Head of caudate nucleus (tissue), 42 donors: ENCODE measurements at places on chromosomes 7 and 10.
A peak's percentile ranks its signal among the peaks of the same experiment; 100 is the strongest.

- no peak for DNase-seq
These were observed 347.8 kb upstream of the NFE2L3 start for GRCh38 chr7:25804154-25804553.

DNA sequence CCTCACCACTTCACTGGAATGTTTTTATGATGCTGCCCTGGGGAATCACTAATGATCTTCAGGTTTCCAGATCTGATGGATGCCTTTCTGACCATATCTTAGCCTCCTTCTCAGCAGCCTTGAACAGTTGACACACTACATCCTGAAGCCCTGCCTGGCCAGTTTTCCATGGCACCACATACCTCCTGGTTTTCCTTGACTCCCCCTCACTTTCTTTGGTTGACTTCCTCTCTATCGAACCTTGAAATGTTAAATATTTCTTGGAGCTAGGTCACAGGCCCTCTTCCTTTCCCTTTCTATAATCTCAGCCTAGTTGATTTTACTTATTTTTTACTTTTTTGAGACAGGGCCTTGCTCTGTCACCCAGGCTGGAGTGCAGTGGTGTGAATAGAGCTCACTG lies 108.8 kb upstream of the CDK1 start:
- DNase-seq, result no peak

GRCh38 chr10:116133634-116134033 lies 139.4 kb downstream of the GFRA1 start:
- no peak for DNase-seq

- DNase-seq, result no peak
These were observed 131.5 kb upstream of the KIF5B start for GRCh38 chr10:32187686-32188085.

DNA sequence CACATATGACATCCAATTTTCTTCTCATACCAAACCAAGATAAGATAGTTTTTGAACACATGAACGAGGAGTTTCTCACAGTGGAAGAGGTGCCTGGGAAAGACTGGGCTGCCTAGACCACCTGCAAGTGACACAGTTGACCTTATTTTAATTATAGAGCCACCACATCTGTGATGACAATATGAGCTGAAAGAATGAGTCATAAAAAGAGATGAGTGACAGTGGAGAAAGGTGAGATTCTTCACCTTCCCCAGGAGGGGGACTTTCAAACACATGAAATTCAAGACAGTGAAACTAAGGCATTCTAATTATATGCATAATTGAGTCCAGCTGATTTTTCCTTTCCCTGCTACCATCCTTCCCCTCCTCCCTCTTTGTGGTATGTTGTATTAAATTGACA lies 475.5 kb downstream of the NXPH1 start:
- DNase-seq, result no peak

DNA sequence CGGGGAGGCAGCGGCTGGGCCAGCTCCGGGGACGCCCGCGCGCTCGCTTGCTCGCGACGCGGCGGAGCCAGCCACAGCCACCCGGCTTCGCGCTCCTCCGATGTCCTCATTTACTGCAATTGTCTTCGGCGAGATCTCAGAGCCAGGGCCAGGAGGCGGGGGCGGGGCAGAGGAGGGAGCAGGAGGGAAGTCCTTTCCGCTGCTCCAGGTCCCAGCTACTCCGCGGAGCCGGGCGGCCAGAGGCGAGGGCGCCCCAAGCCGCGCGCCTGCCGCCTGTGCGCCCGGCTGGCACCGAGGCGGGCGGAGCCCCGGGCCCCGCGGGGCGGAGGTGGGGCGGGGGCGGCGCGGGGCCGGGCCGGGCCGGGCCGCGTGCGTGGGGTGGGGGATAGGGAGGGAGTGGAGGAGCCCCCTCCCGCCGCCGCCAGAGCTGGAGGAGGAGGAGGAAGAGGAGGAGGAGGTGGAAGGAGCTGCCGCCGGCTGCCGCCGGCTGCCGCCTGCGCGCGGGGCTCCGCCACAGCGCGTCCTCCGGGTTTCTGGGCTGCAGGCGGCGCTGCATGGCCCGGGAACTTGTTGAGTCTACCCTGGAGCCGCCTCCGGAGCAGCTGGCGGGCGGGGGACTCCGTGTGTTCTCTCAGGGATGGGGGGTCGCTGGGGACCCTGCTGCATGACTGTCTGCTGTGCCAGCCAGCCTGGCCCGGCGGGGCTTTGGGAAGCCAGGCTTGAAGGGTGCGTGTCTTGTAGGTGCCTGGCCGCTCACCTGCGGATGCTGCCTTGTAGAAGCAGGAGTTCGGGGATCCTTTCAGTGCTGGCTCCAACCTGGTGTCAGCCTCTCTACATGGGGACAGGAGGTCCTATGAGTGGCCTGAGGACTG lies at the start of gene INSYN2A:
Gene INSYN2A, minus strand, starts transcription at position 310 of the 872 bp plus-strand sequence. CDS start 20,196 bp downstream, outside the sequence.
- DNase-seq, result peak; percentile 39

DNA sequence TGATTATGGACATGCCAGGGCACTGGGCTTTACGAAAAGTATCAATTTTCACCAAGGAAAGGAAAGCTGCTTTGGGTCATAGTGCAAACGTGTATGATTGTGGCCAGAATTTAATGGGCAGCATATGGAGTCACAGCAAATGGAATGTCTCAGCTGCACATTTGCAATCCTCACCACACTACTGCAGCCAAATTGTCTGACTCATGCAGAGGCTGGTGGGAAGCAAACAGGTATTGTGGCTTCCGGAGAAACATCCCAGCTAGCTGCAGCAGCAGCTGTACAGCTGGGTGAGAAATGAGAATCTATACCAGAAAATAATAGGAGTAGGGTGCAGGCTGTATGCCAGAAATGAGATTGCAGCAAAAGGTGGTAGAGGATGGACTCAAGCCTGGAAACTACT lies 374.7 kb upstream of the VWC2 start:
- no peak for DNase-seq

DNA sequence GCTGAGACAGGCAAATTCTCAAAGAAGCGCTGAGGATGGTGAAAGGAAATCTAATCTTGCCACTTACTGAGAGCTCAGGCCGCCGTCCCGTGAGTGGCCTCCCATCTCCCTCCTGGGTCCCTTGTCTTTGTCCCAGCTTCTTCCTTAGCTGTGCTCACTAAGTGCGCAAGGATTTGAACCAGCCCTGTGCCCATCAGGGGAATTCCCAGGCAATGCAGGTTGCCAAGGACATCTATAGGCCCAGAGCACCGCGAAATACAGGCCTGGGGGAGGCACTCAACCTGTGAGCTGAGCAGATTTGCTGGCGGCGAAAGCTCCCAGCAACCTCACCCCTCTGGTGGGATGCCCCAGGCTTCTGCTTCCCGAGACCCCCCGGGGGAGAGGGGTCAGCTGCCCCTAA lies 64.8 kb downstream of the OAT start:
- no peak for DNase-seq
